ENCODE measurements at places on chromosomes 3 and 15.

DNA sequence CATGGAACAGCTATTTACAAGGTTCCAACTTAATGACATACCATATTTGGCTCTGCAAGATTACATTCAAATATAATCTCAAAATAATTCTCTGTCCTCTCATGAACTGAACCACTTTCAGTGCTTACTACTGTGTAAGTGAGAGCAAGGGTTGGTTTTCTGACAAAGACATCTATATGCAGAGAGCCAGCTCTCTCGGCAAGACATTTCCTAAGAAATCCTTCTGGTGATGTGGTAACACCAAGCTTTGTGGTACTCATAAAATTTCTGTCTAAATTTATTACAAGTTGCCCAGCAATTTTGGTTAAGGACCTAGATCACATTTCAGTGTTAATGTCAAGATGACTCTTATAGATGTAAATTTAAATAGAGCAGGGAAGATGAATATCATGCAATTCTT lies 184.9 kb downstream of the GAP43 start:
- DNase-seq: no peak

DNA sequence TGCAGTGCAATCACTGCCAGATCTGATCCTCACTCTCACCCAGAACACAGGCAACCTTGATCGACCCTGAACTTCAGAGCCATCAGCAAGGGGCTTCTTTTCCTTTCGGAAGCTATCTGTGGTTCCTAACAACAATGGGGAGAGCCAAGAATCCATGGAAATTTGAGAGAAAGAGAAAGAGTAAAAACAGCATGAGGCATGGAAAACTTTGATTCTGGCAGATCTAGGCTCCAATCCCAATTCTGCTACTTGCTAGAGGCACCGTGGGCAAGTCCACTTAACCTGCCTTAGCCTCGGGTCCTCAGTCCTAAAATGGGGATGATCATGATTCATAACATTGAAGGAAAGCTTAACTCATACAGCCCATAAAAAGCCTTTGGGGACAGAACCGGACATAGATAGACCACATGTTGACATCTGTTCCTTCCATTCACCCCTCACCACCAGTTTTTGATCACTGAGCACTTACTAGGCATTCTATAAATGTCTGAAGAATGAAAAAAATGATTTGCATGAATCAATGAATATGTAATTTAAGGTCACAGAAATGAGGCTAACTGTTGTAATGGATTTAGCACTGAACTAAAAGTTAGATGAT lies 605.7 kb upstream of the CFAP20DC start:
- no peak for DNase-seq

DNA sequence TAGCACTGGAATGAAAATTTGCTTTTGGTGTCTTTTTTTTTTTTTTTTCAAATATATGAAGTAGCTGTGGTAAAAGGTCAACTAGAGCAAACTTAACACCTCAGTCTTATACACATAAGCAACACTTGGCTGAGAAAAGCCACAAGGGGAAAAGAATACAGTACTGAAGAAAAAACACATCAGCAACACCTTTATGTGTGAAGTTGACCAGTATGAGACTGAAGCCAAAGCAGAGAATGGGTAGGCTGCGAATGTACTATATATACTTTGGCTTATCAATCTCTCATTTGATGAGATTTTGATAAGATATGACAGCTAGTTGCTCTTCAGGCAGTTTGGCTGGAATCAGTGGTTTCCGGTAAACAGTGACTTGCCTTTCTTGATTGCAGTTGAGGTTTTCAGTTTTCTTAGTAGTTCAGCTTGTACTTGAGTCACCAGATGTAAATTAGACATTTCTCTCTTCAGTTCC lies 22.0 kb upstream of the ZCWPW2 start:
- DNase-seq: no peak

DNA sequence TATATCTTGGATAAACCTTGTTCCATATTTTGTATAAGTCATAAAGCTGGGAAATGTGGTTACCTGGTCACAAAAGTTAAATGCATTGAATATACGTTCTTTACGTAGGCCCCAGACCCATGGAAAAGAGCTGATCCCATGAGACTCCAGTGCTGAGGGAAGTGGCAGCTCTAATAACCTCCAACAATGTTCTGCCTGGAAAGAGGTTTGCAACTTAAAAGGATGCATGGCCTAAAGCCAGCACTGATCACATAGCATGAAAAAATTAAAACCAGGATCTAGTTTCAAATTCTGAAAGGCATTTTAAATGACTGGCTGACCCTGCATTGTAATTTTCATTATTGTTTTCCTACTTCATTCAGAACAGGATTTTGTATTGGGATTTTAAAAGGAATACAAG lies 27.9 kb upstream of the STRIT1 start:
- no peak for DNase-seq

GRCh38 chr3:69204315-69204957 lies 82.0 kb upstream of the LMOD3 start:
- no peak for DNase-seq

DNA sequence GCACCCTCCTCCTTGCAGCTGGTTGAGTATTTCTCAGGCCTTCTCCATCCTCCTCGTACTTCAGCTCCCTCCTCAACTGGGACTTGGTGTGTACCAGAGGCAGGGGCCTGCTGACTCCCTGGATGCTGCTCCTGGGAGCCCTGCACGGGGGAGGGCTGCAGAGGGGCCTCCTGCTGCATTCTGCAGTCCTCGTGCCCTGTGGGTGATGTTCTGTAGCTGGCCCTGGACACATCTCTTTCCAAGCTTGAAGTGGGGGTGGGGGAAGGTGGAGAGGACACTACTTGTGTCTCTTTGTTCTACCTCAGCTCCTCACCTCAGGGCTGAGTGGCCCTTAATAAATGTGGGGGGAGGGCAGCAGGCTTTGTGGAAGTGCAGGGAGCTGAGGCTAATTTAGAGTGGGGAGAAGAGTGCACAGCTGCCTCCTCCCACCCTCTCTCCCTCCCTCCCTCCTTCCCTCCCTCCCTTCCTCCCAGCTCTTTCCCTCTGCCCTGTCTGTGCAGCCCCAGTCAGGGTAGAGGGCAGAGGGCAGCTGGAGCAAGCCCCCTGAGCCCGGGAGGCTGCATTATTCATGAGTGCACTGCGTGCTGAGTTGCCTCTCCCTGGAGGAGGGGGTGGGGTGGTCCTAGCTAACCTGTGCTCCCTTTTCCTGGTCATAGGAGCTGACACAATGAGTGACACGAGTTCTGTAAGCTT lies 3.7 kb upstream of the GRM2 start:
- DNase-seq: no peak
